ENCODE measurements at places on chromosomes 7 and 10. TPM values are rescaled to one million over a fixed set of nuclear protein-coding genes. Genes with fewer than 3 reads are reported as not detected.

Gene CPA5
- total RNA-seq: not detected

- DNase-seq: no peak
Observed at GRCh38 chr10:62769574-62770242, 34.8 kb upstream of the ADO start.

DNA sequence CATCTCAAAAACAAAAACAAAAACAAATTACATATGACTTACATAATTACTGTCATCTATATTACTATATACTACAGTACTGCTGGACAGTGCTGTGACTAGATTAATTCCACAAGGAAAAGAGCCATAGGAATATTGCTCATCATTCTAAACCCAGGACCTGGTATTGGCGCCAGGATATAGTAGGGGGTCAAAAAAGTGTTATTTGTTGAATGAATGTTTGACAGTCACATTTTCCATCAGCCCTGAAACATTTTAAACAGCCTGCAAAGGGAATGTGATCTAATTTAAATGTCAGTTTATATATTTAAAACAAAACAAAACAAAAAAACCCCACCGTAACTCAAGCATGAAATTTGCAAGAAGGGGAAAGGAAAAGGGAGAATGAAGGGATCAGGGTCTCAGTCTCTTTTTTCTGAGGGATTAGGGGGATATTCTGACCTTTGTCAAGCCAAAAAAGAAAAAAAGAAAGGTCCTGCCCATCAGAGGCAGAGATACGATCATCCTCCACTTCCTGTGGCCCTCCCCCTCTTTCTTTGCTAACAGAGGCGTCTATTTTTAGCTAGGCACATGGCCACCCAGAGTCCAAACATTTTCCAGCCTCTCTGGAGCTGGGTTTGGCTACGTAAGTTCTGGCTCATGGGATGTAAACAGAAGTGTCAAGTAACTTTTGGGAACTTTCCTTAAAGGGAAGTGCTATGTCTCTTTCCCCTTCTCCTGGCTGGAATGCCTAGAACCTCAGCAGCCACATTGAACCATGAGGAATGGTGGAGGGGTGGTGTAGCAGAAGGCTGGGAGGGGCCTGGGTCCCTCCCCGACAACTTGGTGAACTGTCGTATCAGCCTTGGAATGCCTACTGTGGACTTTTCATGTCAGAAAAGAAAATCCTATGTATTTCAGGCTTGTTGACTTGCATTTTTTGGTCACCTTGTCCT is 44.6 kb upstream of the DLG5 start:
- no peak for DNase-seq

DNA sequence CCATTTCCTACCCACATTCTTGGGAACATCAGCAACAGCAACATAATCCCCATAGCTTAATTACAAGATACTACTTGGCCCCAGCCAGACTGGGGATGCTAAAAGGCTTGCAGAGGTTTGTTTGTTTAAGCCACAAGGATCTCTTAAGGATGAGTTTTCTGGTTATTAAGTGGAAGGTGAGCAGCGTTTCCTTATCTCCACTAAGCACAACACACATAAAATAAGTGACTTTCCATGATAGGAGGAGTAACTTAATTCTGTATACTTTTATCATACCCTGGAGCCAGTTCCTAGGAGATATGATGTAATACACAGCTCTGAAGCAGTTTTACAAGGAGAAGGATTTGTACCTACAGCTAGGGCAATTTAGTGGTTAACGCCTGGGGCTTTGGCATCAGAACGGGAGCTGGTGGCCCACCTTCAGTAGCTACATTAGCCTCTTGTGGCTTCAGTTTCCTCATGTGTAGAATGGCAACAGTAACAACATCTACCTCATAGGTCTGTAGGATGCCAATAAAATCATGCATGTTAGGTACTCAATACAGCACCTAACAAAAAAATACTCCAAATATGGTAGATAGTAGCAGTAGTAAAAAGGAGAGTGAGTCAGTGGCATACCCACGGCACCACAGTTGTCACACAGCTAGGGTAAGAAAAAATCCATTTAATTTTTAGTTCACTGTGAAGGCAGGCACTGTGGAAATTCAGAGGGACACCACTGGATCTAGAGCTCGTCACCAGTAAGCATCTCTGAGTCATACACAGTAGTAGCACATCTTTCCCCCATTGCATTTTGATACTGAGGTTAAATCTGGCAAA is 55.2 kb downstream of the DOCK4 start:
- no peak for DNase-seq

- DNase-seq: no peak
Observed at GRCh38 chr7:88267421-88267820, 39.3 kb downstream of the STEAP4 start.

- no peak for DNase-seq
Observed at GRCh38 chr10:19195698-19196097, 147.1 kb downstream of the MALRD1 start.

DNA sequence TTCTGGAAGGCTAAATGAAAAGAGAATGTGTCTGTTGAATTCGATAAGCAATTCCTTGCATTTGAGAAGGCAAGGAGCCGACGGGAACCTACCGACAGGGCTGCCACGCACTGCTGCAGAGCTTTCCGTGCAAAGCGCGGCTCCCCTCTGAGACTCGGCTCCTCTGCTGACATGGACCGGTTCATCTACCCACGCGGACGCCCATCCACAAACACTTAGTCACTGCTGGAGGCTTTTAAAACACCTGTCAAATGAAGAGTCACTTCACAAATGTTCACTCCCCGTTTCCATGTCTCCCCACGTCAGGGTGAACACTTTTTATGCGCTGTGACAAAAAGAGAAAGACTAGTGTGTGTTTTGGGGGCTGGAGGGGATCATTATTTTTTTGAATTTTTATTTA is 32.0 kb downstream of the AMZ1 start:
- DNase-seq: no peak

Gene ADGRA1
- 0.41 TPM for total RNA-seq

- DNase-seq: no peak
Observed at GRCh38 chr10:114172216-114172615, 1.8 kb downstream of the CCDC186 start.

Gene PRXL2A
- total RNA-seq: 161 TPM

DNA sequence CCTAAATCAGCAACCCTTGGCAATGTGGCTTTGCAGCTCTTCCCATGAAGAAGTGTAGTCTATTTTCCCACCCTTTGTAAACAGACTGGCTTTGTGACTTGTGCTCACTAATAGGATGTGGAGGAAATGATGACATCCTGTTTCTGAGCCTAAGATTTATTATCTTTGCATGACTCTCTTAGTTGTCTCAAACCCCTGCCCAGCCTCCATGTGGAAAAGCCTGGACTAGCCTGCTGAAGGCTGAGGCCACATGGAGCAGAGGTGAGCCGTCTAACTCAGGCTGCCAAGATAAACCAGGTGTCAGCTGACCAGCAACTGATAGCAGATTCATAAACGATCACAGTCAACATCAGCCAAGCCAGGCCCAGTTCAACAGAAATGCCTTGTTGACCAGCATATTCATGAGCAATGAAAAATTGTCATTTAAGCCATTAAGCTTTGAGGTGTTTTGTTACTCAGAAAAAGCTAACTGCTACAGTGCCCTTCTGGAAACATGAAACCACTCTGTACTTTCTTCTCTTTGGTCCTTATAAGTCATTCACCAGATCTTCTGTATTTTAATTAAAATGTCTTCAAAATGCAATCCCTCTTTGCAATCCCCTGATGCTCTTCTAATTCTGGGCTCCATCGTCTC is 586.3 kb upstream of the ANKRD30A start:
- DNase-seq: no peak

DNA sequence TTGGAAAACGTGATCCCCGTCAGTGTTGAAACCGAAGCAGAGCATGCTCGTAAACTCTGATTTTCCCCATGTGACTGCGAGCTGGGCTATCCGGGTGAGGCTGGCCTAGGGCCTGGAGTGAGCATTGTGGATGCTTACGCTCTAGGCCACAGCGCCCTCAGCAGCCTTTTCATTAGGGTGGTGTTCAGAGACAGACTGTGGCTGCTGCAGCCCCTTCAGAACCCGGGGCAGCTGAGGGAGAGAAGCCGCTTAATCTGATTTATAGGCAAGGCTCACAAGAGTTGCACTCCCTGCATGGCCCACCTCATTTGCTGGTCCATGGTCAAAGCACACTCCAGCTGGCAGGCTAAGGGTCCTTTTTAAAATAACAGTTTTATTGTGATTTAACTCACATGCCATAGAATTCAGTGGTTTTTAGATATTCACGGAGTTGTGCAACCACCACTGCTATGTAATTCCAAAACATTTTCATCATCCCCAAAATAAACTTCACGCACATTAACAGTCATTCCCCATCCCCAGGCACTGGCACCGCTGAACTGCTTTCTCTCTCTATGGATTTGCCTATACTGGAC is 72.5 kb downstream of the SYPL1 start:
- DNase-seq: no peak

Gene GPR37
- total RNA-seq: 6.0 TPM

DNA sequence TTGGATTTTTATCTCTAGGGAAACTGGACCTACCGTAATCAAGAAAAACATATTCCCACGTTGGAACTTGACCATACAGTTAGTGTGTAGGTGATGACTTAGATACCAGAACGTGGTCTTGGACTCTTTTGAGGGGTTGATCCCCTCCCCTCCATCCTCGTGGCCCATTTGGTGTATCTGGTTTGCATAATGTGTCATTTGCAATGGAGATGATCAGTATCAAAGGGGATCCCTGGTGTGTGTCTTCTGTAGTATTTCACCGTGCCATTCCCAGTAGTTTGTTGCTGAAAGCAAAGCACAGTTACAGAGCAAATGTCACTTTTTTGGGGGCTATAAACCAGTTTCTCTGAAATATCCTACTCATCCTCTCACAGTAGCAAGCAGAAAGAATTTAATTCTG is 217.7 kb downstream of the TCF7L2 start:
- no peak for DNase-seq

- DNase-seq: no peak
Observed at GRCh38 chr10:16360001-16360400, 76.8 kb upstream of the PTER start.

Gene SPDYE2B
- not detected for total RNA-seq

Gene PTEN
- 52.5 TPM for total RNA-seq

DNA sequence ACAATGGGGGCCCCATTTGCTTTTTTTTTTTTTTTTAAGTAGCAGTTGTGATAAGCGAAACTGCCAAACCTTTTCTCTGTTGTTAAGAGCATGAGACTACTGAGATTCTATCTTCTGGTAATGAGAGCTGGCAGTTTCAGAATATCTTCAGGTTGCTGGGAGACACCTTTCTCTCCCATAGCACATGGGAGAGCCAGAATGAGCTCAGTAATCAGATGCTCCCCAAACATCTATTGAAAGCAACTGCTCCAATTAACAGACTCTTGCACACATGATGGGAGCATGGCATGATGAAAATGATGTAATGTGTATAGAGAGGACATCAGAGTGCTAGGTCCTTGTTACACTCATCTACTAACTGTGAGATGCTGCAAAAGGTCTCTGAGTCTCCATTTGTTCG is 18.8 kb downstream of the MYO3A start:
- no peak for DNase-seq

GRCh38 chr10:58082248-58082647 is 185.4 kb downstream of the IPMK start:
- no peak for DNase-seq

DNA sequence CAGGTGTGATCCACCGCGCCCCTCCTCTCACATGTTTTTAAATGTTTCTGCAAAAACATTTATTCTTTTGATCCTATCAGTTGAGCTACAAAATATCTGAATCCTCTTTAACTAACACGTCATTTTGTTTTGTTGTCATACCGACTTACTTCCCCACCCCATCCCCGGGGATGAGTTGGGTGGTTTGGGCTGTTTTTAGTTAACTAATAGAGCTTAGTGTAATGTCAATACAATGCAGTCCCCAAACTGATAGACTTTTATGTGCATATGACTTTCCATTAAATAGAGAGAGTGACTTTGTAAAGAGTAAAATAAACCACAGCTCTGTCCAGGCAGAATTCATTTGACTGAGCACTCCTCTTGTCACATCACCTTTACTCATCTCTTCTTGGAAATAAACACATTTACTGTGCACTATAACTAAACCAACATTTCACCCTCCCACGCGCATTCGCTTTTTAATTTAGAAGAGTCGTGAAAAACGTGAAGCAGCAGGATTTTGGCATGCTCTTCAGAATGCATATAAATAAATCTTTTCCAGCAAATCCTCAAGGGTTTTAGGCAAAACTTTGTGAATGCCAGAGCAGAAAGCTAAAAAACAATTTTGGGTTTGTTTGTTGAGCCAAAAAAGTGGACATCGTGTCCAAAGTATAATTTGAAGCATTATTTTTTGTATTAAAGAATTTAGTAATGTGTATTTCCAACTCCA is 187.4 kb upstream of the MGMT start:
- no peak for DNase-seq

DNA sequence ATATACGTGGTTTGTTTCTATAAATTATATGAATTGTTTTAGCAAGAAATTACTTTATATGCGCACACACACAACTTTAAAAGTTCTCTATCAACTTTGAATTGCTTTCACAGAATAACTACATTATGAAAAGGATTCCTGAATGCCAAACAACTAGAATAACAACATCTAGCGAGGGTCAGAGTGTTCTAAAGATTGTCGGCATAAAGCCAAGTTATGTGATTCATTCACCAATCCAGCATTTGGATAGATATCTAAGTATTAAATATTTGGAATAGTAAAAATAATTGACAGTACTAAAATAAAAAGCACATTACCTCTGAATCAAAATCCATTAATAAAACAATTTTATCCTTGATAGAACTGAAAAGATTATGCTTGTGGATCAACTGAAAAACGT is 125.3 kb upstream of the AMPH start:
- DNase-seq: no peak

DNA sequence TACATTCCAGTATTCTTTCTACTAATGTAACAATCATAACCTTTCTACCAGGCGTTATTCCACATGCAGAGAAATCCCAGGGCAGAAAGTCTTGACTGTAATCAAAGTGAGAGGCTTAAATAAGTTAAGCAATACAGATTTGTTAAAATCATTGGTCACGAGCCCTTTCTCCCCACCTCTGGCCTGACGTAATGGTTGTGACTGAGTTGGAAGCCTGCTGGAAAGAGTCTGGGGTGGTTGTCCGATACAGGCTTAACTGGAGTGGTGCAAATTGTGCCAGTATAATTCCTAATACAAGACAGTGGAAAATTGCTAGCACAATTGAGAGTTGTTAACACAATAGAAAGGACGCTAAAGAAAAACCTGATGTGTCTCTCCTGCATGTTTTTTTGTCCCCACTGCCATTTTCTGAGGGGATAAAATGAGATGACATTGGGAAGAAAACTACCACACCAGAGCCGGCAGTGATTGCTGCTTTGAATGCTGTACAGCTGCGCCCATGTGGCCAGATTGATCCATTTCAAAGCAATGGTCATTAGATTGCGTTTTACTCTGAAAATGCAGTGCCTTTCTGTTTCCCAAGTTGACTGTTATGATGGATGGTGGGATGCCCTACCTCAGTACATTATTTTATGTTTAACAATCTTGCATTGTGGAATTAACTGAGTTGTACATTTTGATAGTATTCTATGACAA is 190.8 kb downstream of the POU6F2 start:
- DNase-seq: no peak

Measured in neural crest cell (in vitro differentiated cells).